ENCODE measurements at places on chromosomes 3 and 15. TPM values are rescaled to one million over a fixed set of nuclear protein-coding genes. Genes with fewer than 3 reads are reported as not detected.
A peak's percentile ranks its signal among the peaks of the same experiment; 100 is the strongest.

DNA sequence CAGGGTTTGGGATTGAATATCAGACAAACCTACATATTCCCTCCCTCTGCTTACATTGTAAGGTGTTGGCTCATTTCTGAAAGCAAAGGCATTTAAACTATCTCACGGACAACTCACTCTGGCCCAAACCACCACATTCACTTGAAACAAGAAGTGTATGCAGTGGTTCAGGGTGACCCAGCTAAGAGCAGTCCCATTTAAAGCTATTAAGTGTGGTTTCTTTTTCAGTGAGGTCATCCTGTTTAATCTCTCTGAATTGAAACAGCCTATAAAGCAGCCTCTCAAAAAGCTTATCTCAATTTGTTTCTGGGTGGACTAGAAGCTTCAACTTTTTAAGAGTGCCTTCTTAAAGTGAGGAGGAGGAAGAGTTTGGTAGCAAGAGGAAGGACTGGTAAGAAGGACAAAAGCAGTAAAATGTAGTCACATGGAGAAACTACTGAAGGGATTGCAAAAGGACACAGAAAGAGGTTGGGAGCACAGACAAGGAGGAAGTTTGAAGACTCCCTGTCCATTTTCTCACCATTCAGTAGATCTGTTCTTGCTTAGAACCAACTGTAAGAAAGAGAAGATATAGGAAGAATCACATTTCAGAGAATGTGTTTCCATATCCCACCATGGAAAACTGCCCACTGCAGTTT, 151.6 kb downstream of the TMCO5A start:
- DNase-seq = peak; percentile 66

The ACKR2 gene
- total RNA-seq = not detected

DNA sequence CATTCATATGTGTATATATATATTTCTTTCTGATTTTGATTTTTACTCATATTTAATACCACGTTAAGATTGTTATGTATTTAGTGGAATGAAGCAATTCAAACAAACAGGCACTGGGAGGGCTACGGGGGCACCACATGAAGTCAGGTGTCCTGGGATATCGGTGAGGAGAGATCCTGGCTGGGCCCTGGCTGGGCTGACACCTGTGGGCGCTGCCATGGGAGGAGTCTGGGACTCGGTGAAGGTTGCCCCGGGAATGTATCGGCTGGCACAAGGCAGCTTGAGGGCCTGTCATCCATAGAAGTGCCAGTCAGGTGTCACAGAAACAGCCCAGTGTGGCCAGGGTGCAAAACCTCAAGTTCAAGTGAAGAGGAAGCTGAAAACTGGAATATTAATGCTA, 766.9 kb upstream of the ARPP21 start:
- no peak for DNase-seq

DNA sequence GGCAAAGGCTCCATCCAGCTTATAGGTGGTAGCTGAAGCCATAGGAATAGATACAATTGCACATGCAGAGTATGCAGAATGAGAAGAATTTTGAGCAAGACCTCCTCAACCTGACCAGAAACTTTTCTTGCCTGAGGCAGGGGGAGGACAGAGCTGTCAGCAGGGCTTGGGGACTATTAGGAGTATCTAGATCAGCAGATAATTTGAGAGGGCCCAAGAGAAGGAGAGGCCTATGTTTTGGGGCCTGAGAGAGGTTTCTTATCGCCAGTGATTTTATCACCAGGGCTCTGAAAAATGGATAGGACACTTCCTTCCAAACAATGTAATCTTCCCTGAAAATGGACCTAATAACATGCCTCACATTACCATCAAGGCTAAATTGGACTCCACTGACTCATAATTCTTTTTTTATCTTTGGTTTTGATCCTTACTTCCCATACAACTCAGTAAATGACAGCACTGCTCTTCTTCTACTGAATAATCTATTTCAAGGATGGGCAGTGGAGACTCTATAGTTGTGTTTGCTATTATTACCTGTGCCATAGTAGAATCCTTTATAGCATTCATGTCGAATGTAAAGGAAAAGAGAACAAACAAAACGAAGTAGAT, 15.8 kb upstream of the RAMAC start:
- no peak for DNase-seq

DNA sequence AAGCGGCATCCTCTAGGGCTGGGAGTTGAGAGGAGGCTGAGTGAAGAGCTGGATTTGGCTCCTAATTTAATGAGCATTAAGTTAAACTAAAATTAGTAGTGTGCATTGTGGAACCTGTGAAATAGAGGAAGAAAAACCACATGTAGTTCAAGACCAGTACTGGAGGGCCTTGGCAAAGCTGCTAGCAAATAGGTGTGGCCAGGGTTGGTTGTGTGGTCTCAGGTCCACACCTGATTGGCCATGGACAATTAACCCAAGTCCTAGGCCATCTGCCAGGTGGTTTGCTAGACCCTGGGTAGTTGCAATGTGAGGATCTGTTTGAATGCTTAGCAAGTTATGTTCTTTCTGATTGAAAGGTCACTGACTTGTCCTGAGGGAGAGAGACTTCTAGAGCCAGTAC, 275.5 kb downstream of the PDCD6IP start:
- DNase-seq = no peak

DNA sequence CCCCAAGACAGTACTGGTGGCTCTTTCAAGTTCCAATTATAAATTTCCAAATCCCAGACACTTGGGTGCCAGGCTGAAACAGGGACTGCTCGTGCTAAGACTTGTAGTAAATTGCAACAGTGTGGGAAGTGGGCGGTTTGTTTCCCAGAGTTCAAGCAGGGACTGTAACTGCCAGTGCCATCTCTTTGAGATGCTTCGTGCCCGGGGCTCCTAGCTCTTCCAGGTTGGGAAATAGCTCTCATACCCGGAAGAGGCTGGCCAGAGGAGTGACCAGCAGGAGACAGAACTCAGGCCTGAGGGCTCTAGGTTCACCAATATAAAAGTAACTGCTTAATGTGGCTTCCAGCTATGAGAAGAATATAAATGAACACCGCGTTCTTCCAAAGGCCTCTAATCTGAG, 54.0 kb upstream of the NEO1 start:
- DNase-seq = no peak

The GRAMD2A gene
- total RNA-seq = 0.77 TPM

DNA sequence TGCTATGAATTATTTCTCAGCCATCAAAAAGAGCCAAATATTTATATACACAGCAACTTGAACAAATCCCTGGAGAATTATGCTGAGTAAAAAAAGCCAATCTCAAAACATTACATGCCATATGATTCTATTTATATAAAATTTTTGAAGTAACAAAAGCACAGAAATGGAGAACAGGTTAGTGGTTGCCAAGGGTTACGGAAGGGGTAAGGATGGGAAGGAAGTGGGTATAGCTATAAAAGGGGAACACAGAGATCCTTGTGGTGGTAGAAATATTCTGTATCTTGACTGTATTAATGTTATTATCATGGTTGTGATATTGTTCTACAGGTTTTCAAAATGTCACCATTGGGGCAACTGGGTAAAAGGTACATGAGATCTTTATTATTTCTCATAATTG, 62.3 kb upstream of the ASB14 start:
- no peak for DNase-seq

DNA sequence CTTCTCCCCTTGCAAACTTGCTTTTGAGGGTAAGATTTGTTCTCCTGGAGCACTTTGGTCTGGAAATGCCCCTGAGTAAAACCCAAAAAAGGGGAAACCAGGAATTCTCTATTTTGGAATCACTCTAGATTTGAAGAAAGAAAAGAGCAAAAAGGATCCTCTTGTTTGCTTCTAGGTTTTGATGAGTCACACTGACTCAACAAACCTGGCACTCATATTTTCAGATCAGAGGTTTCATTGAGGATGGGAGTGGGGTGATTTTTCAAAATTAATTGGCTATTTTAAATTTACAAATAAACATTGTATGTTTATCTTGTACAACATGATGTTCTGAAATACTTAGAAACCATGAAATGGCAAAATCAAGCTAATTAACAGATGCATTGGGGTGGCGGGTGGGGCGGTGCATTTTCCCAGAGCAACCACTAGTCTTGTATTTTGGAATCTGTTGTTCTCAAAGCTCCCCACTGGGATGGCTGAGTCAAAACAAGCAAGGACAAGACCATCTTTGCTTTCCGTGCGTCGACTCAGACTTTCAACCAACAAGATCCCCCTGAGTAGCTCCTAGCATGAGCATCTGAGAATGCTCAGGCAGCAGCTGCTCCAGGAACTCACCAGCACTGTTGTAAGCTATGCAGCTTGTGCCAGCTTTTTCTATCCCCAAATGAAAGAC, 451.4 kb downstream of the WDR72 start:
- DNase-seq = no peak

GRCh38 chr15:97319291-97319690, 641.2 kb upstream of the ARRDC4 start:
- DNase-seq = no peak

GRCh38 chr15:48935236-48935635, 28.5 kb downstream of the SHC4 start:
- DNase-seq = no peak

The MYLK gene
- 52.7 TPM for total RNA-seq

DNA sequence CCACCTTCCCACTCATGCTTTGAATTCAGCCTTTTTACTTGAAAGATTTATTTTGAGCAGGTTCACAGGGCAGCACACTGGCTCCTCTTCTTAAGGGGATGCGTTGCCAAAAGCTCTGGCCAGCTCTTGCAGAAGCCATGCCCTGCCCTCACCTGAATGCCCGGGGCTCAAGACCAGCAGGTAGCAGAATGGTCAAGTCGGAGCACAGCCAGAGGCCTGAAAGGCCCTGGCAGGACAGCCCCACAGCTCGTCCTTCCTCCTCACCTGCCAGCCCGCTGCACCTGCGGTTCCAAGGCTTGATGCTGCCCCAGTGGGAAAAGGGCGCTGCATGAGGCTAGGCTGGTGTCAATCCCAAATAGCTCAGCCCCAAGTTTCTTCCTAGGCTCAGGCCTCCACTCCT, 13.1 kb downstream of the CA12 start:
- DNase-seq = no peak

The HRG gene
- total RNA-seq = not detected

The CAMP gene
- total RNA-seq = not detected

The CX3CR1 gene
- not detected for total RNA-seq

GRCh38 chr3:126351086-126351770, 6.0 kb downstream of the KLF15 start:
- DNase-seq = no peak

GRCh38 chr15:101266034-101266433, 11.3 kb downstream of the SELENOS start:
- DNase-seq = no peak

DNA sequence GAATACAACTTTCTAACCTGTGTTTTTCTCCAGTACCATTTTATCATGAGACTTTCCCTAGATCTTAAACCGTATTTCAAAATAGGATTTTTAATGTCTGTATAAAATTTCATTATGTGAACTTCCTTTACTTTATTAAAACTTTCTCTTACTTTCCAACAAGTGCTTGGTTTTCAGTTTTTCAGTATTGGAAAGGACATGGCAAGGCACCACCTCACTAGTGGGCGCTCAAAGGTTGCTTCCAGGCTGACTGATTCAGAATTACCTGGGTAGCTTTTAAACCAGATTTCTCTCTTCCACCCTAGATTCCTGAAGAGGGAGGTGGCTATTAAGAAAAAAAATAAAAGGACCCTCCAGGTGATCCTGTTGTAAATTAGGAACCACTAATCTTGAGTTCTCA, 236.6 kb downstream of the SOX2 start:
- peak; percentile 13 for DNase-seq

The LDHAL6B gene
- not detected for total RNA-seq

The LZTFL1 gene
- 25.2 TPM for total RNA-seq

DNA sequence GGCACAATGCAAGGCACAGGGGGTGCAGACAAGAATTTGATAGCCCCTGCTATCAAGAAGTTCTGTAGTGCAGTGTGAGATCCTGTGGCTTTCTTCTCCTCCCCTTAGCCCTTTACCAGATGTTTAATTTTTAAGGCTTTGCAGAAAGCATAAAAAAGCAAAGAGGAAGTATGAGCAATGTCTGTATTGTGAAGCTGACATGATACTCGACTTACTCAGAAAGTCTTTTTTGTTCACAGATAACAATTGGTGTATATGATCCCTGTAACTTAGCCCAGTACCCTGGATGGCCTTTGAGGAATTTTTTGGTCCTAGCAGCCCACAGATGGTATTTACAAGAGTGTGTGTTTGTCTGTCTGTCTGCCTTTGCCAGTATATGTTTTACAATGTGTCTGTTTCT, 58.9 kb downstream of the ATG7 start:
- no peak for DNase-seq

- DNase-seq = no peak
Observed at GRCh38 chr3:14520149-14520548, 20.0 kb downstream of the GRIP2 start.

The CASR gene
- not detected for total RNA-seq

- no peak for DNase-seq
Observed at GRCh38 chr3:144221761-144222160, 250.1 kb downstream of the DIPK2A start.

DNA sequence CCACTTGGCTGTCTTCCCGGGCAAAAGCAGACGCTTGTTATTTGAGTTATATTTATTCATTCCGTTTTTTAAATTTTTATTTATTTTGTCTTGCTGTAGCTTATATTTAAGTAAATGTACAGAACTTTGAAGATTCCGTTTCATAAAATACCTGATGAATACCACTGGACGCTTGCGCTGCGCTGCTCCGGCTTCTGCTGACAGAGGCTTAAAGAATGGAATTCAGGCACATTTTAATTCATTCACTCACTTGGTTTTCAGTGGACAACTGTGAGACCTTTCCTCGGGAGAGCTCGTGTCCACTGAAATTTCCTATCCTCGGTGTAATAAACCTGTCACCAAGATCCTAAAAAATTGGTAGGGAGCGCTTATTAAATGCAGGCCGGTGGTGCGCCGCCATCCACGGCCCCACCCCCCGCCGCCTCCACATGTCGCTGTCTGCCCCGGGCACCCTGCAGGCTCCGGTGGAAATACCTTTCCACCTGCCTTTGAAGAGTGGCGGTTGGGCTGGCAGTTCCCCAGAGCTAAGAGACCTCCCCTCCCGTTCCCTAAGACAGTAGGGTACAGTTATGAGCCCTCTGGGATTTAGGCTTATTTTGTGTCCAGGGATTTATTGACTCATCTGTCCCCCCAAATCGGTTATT, 62.5 kb upstream of the UBE2E1 start:
- DNase-seq = no peak

GRCh38 chr15:62584301-62585235, 419.5 kb upstream of the C2CD4B start:
- DNase-seq = no peak

GRCh38 chr15:64247906-64248541, 85.2 kb upstream of the PPIB start:
- peak; percentile 77 for DNase-seq

DNA sequence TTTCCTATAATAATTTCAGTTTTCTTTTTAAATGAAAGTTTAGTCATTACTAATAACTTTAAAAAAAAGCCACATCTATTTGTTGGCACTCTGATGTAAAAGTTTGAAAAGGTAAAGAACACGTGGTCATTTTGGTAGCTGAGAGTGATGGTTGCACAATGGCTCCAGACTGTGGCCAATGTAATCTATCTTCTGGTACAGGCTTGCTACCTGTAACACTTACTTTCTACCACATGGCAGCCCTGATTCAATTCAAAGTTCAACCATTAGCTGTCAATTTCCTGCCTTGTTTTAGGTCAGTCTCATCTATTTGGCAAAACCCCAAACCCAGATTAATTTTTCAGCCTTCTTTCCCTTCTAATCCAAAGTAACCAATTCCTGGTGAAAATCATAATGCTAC, 126.1 kb downstream of the TUSC7 start:
- no peak for DNase-seq

The ATP13A5 gene
- 0.30 TPM for total RNA-seq
